ENCODE measurements at places on chromosomes 3 and 15.

GRCh38 chr15:31474059-31474868 lies 147.6 kb downstream of the KLF13 start:
- no peak for DNase-seq

DNA sequence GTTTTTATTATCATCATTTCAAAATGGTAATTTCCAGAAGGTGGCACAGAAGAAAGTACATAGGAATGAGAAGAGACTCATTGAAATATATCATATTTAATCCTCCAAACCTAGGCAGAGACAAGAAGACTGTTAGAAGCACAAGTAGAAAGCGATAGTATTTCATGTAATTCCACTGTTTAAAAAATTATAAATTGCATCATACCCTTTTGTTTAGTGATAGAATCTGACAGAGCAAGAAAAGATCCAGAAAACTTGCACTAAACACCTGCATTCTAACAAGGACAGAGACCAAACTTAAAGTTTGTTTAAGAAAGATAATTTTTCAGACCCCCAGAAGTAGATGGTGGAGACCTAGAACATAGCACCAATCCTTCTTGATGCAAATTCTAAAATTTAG lies 56.9 kb upstream of the CD96 start:
- no peak for DNase-seq

DNA sequence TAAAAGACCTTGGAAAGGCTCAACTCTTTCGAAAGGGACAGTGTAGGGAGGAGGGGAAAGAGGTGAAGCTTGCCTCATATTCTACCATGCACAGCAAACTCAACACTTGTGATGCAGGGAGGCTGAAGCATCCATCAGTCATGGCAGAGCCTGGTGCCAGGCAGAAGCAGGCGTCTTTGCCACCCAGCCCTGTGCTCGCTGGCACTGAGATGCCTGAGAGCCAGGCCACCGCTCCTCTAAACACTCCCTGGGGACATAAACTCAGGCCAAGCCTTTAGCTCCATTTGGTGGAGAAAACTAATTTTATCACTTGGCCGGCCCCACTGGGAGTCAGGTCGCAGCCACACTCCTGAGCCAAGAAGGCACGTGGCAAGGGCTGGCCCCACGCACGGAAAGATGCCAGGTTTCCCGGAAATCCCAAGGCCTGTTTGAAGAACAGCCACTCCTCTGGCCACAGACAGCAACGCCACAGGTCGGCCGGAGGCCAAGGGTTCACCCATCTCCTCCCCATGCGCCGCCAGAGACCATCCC lies 30.7 kb downstream of the XXYLT1 start:
- DNase-seq, result no peak

DNA sequence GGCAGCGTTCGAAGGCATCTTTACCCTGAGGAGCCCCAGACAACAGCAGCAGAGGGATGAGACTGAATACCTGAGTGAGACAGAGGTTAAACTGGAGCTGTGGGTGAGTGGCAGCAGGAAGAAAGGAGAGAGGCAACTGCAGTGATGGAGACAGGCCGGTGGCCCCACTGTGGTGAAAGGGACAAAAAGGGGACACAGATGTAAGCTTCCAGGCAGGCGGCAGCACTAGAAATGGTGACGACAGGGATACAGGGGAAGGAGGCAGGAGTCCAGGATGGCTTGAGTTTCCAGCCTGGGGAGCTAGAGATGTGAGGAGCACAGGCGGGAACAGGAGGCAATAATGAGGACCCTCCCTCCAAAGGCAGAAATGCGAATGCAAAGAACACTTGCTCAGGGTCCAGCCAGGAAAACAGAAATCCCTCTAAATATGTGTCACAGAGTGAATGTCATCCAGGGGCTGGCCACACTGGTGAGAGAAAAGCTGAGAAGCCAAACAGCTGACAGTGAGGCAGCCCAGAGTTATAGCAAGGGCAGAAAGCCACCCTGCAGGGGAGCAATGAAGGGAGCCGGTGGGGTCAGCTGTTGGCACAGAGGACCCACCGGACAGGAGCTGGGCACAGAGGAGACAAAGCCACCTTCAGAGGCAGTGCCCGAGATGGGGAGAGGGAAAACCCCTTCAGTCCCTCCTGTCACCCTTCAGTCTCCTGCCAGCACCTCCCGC lies 70.1 kb downstream of the TBC1D2B start:
- no peak for DNase-seq

DNA sequence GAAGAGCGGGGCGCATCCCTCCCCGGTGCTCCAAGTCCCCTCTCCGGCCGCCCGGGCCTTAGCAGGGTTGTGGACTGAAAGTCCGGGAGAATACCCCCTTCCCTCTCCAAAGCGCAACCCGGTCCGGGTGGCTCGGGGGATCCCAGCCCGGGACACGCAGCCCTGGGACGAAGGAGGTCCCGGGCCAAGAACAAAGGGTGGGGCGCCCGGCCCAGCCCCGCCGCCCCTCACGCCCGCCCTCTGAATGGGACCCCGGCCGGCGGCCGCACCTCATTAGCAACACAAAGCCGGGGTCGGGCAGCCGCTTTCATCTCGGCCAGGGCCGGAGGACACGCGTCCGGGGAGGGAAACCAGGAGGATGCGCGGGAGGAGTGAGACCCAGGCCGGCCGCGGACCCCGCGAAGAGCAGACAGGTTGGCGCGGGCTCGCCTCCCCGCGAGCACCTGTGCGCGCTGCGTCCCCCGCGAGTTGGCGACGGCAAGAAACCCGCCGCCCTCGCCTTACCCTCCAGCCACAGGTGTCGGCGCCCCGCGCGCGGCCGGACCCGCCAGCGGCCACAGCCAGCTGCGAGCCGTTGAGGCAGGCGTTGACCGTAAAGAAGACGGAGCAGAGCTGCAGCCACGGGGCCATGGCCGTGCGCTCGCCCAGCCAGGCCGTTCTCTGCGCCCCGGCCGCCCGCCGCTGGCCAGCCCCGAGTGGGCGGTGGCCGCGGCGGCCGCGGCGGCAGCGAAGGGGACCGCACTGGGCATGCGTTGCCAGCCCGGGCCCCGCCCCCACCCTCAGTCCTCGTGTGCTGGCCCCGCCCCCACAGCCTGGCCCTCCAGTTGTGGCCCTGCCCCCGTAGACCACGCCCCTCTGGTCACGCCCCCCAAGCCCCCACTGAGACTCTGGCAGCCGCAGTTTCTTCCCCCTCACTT lies at the start of gene IL17RD:
Gene IL17RD (minus strand): TSS at position 697 of the 917 bp plus-strand sequence. CDS start 67 bp downstream, at position 630.
- peak; percentile 48 for DNase-seq

DNA sequence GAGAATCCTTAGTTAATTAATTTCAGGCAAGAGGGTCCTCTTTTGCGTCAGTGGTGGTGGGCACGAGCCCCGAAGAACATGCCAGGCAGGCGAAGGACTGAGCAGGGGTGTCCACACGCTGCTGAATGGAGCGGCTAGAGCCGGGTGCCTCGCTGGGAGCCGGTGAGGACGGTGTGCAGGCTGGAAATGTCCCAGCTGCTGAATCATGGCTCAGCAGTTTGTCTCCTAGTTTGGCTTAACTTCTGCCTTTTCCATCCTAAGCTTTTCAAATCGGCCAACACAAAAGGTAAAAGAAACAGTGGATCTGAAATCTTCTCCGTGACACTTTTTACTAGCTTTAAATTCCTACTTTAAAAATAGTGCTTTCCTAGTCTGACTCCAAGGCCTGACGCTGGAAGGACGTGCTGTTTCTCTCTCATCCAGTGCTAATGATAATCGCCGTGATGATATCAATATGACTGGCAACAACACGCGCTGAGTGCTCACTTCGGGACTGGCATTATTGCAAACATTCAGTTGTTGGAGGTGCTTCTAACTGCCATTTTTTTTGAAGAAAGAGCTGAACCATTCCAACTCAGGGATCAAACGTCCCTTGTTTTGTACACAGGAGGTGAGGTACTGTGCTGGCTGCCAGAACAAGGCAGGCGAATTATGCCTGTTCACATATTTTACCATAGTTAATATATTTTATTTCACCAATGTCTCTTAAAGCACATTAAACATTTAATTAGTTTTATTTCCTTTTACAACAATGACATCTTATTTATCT lies 19.8 kb downstream of the PCSK6 start:
- DNase-seq, result no peak

GRCh38 chr3:28101705-28102104 lies 139.7 kb upstream of the CMC1 start:
- no peak for DNase-seq
